Neural crest cell (in vitro differentiated cells): ENCODE measurements at places on chromosomes 1 and 21. TPM values are rescaled to one million over a fixed set of nuclear protein-coding genes. Genes with fewer than 3 reads are reported as not detected.

Gene C1orf167
- total RNA-seq, result not detected in 2 replicates

Gene UBL4B
- not detected in 2 replicates for total RNA-seq

Gene ANXA9
- total RNA-seq, result not detected in 2 replicates

Gene HES2
- total RNA-seq, result 0.07 TPM in 1 of 2 replicates, not detected in the other

DNA sequence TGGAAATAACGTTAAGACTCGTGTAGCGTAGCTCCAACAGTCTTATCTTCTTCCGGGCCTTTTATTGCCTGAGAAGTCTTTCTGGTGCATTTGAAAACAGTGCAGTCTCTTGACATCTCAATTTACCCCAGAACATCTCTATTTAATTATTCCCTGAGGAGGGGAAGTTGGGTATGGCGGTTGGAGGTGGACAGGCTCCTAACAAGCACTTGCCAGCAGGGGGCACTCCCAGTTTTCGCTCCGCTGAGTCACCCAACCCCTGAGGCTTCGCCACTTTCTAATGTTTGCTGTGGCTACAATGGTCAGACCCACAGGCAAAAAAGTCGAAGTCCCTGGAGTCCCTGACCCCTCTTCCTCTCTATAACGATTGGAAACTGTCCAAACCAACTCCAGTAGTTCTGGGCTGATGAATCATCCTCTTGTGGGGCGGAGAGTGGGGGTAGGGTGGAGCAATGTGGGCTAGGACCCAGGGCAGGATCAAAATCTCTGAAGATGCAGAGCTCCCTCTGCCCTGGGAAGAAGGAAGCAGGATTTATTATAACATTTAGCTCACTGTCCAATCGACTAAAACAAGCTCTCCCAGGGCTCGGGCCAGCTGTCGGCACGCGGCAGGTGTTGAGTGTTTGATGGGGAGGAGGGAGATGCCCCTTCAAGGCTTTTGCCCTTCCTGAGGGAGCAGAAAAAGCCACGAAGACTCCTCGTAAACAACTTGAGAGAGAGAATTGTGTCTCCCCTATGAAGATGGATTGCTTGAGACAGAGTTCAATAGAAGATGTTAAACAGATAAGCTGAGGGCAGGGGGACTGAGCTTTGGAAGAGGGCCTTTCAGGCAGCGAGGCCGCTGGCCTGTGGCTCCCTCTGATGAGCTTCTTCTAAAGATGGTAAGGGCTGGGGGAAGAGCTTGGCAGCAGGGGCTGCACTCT lies 85.7 kb downstream of the BRINP2 start:
- DNase-seq, result peak; percentile 21

Gene OR2T34
- total RNA-seq, result not detected in 2 replicates

Gene RUNX3
- total RNA-seq, result 0.16 TPM in 1 of 2 replicates, not detected in the other

GRCh38 chr1:47797575-47797974 lies 199.6 kb downstream of the TRABD2B start:
- DNase-seq, result no peak
